ENCODE measurements at places on chromosomes 7 and 10.
A peak's percentile ranks its signal among the peaks of the same experiment; 100 is the strongest.

DNA sequence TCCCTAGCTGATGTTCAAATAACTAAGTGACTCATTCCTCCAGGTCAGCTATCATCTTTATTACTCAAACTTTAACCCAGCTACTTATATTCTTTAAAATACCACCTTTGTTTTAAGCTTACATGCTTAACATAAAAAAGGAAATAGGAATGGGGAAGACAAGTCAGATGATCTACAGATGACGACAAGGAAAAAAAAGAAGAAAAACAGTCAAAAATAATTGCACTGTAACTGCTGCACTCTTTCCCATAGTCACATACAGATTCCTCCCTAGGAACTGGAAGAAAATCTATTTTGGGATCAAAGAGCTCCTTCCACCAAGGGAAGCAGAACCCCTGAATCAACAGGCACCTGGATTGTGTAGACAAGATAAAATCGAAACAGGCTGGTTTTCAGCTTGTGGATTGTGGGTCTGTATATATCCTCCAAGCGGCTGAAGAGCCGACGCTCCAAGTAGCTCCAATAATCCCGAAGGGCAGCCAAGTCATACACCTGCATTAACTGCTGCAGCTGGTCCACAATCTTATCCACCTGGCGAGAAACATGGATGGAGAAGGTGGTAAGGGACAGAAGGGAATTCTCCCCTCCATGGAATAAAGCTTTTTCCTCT lies 2.0 kb downstream of the WDR91 start:
- DNase-seq, result no peak

DNA sequence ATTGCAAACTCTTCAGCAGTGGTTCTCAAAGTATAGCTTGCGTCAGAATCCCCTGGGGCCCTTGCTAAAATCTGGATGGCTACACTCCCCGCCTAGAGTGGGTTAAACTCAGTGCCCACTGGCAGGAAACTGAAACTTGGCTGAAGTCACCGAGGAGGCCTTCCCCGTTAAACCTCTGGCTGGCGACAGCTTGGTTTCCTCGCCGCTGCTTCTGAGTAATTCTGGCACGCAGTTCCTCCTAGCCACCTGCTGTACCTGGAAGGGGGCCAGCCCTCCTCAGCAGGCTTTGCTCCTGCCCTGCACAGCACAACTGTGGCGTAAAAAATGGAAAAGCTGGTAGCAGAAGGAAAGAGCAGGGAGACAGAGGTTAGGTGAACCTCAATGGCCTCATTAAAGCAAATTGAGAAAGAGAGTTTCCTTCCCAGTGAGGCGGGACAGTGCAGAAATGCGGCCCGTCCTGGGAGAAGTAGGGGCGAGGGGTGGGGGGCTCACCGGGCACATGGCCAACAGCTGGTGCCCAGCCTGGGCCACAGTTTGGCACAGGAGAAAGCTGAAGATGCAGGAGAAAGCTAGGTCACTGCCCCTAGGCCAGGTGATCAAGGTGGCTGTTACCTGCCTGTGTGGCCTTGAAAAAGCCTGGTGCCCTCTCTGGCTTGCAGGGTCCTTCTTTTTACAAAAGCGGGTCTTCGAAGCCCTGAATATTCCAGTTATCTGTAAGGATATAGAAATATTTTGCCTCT lies 46.6 kb downstream of the ALOX5 start:
- peak; percentile 58 for DNase-seq

- peak; percentile 77 for DNase-seq
Observed at GRCh38 chr7:27235387-27236311, 7.0 kb upstream of the EVX1 start.

DNA sequence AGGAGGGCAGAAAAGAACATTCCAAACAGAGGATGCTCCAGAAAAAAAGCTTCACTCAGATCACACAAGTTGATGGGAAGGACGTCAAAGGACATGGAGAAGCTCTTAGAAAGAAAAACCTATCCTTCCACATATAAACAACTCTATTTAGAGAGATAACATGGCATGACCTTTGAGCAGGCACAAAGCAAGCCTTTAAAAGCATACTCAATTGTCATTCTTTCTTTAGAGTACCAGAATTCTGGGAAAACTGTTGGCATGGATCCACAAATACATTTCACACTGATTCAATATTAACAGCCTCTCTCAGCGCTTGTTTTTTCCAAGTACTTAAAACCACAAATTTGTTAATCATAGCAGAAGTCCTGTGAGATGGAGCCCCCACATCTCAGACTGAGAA lies 7.3 kb upstream of the ABLIM1 start:
- DNase-seq, result no peak

- no peak for DNase-seq
Observed at GRCh38 chr7:6559896-6560295, 8.6 kb upstream of the GRID2IP start.

- no peak for DNase-seq
Observed at GRCh38 chr7:70833726-70834125, 298.2 kb upstream of the GALNT17 start.

GRCh38 chr7:155962968-155963300 lies 150.7 kb upstream of the SHH start:
- no peak for DNase-seq

GRCh38 chr10:114081911-114082583 lies 38.4 kb downstream of the ADRB1 start:
- DNase-seq, result no peak
